Stimulated activated CD4-positive, alpha-beta T cell treated with anti-CD3 and anti-CD28 coated beads, Interleukin-4, amount 100 ng/mL, for 24 hours (primary cell): ENCODE measurements at places on chromosomes 1 and 21.
A peak's percentile ranks its signal among the peaks of the same experiment; 100 is the strongest.

DNA sequence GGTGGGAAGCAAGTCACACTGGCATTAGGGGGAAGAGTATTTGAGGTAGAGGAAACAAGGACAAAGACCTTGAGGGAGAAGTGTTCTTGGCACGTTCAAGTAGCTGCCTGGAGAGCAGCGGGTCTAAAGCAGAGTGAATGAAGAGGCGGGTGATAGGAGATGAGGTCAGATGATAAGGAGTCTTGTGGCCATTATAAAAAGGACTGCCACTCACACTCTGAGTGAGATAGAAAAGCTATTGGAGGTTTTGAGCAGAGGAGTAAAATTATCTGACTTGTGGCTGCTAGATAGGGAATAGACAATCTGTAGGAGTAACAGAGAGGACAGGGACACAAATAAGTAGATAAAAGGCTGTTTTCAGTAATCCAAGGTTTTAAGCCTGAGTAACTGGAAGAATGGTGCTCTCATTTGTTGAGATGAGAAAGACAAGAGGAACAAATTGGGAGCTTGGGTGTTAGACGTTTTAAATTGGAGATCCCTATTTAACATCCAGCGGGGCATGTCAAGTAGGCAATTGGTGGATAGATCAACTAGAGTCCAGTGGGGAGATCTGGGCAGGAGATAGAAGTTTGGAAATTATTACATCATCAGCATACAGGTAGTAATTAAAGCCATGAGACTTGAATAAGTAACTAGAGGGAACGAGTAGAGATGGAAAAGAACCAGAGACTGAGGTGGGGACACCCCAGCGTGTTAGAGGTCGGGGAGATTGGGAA is 43.7 kb downstream of the HENMT1 start:
- DNase-seq: no peak

GRCh38 chr1:111821121-111821745 is 65.5 kb downstream of the DDX20 start:
- no peak for DNase-seq

GRCh38 chr1:153260585-153261280 is 1.2 kb downstream of the LORICRIN start:
- DNase-seq: peak; percentile 6

GRCh38 chr1:159914252-159915018 is 10.9 kb downstream of the TAGLN2 start:
- DNase-seq: no peak

DNA sequence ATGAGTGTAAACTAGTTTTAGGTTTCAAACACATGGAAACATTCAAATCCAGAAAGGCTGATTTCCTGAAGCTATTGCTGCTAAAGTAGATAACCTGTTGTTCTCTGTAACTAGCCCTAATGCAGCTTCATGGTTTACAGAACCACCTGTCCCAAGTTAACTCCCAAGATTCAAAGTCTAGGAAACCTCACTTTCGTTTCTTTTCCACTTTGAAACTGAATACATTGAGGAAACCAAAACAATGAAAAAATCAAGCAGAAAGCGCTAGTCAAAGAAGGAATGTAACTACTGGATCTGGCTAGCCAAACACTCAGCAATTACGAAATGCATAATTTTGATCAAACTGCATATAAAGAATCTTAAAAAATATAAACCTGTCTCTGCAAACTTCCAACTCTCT is 17.8 kb downstream of the SLC16A1 start:
- DNase-seq: no peak
